SW 1271 (cell line): ENCODE measurements at places on chromosomes 1 and 21.

GRCh38 chr1:217393896-217394295 is 237.0 kb downstream of the GPATCH2 start:
- no peak for DNase-seq

- DNase-seq = no peak
Observed at GRCh38 chr1:201222125-201222524, 31.5 kb downstream of the IGFN1 start.

DNA sequence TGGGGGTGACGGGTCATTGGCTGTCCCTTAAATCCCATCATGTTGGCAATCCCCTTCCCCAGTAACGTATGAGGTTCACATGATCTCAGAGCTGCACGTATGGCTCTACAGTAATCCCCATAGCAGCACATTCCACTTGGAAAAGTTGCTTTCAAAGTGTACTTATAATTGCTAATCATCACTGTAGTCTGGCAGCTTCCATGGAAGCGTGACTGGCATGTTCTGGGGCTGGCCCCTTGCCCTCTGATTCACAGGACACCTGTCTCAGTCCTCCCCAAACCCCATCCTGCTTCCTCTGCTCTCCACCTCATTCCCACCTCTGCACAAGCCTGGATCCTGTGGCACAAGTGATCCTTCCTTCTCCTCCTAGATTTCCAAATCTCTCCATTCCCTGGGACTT is 102.2 kb downstream of the TSEN15 start:
- DNase-seq = no peak

GRCh38 chr1:153649137-153649862 is 9.2 kb upstream of the SNAPIN start:
- no peak for DNase-seq

GRCh38 chr1:90027281-90027680 is 32.4 kb downstream of the ZNF326 start:
- no peak for DNase-seq

GRCh38 chr1:94276988-94277434 is 39.6 kb upstream of the ARHGAP29 start:
- no peak for DNase-seq

- DNase-seq = no peak
Observed at GRCh38 chr1:155196103-155196892, 11.4 kb downstream of the THBS3 start.

GRCh38 chr1:28126783-28127490 is 38.5 kb upstream of the EYA3 start:
- no peak for DNase-seq

DNA sequence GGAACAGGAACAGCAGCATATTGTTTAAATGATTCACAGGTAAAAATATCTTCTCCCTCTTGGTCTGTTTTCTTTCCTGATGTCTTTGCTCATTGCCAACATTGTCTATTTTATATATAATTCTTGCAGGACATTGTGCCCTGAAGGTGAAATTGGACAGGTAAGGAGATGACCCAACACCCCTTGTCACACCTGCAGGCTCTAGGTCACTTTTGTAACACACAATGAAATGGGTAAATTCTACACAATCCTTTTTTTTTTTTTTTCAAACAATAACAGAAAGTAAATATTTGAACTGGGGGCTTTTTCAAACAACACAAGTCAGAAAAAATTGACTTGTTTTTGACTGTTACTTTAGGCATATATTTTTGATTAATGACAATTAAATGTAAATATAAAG is 62.9 kb upstream of the ERG start:
- no peak for DNase-seq
